ENCODE measurements at places on chromosomes 11 and 22.

DNA sequence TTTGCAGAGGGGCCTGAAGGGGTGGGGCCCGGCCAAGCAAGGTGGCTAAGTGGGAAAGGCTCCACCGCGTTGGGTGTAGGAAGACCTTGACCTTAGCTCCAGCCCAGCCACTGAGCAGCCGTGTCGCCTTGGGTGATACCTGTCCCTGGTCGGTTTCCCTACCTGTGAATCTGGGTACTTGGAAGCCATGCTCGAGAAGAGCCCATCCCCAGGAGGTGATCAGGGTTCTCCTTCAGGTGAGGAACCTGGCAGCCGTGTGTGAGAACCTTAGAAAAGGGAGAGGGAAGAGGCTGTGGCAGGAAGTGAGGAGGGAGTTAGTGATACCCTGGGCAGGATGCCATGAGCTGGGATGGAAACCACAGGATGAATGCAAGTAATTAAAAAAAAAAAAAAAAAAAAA, 21.6 kb downstream of the PPARA start:
- peak; percentile 79 for DNase-seq

DNA sequence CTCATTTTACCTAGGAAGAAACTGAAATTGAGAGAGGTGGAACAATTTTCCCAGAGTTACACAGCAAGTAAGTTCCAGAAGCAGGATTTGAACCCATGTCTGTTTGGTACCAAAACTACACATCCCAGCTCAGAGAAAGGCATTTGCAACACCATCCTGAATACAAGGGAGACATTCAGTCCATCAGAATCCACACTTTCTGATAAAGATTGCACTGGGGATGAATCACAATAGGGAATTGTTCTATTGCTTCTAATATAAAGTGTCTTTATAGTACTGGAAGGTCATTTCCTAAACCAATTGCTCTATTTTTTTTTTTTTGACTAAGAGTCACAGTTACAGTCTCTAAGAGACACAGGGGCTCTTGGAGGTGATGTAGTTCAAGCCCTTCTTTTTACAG, 208.1 kb upstream of the CADM1 start:
- no peak for DNase-seq

GRCh38 chr22:49087198-49087597, 740.5 kb downstream of the BRD1 start:
- no peak for DNase-seq

DNA sequence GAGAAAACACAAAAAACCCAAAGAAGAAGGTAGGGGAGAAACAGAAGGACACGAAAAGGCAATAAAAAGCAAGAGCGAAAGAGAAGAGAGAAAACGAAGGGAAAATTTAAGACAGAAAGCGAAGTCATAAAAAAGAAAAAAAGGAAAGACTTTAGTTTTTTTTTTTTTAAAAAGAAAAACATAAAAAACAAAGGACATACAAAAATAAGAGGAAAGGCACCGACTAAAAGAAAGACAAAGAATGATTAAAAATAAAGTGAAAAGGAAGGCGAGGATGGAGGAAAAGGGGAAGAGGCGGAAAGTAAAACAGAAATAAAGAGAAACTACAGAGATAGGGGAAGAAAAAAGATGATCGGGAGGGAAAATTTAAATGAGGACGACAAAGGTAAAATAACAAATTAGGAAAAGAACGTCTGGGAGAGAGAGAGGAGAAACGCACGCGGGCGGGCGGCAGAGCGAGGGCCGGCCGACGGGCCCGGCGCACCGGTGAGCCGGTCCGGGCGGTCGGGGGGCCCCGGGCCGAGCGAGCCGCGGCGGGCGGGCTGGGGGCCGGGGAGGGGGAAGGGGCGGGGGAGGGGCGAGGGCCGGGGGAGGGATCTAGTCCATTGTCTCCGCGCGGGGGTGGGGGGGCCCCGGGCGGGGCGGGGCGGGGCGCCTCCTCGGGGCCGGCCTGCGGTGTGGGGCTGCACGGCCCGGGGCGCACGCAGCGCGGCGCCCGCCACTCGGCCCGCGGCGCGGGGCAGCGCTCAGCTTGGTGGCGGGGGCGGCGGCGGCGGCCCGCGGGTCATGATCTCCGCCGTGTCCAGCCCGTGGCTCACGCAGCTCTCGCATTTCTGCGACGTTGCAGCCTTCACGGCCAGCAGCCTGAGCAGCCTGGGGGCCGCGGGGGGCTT, at the start of gene TBX1:
TSS of gene TBX1 (plus strand) at position 721 of the 893 bp plus-strand sequence. CDS start at position 787, 66 bp downstream.
- DNase-seq, result no peak

DNA sequence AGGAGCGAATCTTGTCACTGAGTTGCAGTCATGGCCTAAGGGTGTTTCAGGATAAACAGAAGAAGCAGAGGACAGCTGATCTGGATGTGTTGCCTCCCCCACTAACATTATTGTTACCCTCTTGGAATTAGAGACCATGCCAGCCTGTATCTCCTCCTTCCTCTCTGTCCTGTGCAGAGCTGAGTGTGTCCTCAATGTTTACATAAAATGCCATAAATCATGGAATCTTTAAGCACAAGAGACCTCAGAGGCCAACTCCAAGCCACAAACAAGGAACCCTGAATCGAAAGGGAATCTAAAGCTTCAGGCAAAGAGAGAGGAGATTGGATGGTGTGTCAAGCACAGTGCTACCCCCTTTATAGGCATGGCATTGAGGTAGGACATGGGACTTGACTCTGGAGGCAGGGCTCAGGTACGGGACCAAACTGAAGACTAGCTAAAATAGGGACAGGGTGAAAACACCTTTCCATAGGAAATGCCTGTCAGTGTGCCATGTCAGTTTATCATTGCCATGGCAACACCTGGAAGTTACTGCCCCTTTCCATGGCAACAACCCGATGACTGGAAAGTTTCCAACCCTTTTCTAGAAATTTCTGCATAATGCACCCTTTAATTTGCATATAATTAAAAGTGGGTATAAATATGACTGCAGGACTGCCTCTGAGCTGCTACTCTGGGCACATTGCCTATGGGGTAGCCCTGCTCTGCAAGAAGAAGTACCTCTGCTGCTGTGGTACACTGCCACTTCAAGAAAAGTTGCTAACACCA, 489.7 kb downstream of the MIAT start:
- no peak for DNase-seq

- DNase-seq, result no peak
Measured at GRCh38 chr22:17761138-17761488, 13.2 kb downstream of the BID start.

- DNase-seq, result peak; percentile 31
Measured at GRCh38 chr11:77191823-77192495, 63.9 kb downstream of the MYO7A start.

DNA sequence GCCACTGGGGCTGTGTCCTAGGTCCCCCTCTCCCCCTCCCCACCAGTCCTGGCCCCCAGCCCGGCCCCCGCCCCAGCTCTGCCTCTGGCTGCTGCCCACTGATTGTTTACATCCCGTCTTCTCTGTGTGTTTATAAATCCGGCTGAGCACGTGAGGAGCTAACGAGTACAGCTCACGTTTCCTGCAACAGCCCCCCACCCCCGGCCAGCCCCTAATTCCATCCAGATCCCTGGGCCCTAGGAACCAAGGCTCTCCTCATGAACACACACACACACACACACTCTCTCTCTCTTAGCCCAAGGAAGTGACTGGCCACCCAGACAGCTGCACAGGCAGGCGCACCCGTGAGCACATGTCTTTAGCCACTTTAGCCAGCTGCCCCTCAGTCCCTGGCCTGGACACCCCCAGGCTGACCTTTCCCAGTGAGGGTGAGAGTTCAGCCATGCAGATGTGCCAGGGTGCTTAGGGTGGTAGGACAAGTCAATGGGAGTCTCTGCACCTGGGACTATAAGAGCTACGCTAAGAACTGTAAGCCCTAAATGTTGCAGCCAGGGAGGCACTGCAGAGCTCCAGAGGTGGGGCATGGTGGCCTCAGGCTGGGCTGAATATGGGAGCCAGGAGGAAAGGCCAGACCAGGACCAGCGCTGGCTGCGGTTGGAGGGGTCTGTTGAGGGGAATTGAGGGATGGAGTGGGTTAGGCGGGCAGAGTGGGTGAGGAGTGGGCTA, 2.9 kb downstream of the CLCF1 start:
- peak; percentile 59 for DNase-seq

GRCh38 chr11:61922539-61922938, 5.2 kb upstream of the RAB3IL1 start:
- peak; percentile 51 for DNase-seq

DNA sequence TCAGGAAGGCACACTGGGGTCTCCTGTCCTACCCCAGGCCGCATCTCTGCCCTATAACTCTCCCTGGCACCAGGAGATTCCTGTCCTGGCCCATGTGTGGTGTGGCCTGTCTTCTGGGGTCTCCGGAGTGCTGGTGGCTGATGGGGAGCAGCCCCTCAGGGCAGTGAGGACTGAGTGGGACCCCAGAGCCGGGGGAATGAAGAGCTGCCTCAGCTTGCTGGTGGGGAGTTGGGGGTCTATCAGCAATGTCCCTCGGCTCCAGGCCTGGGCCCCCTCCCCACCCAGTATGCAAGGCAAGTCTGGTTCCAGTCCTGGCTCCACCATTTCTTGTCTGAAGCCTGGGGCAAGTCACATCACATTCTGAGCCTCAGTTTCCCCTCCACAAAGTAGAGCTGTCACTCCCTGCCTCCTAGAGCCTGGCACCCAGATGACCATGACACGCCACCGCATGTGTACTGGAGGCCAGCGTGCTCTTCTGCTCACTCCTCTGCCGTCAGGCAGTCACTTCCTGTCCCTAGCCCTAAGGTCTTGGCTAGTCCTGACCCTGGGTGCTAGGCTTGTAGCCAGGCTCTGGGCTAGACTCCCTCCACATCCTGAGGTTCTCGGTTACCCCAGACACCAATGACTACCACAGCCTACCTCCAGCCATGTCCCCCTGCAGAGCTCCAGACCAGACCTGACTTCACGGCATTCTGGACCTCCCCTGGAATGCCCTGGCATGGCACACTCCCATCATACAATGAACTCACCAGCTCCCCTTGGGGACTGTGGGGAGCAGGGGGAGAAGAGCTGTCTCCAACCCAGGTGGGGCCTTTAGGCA, 12.8 kb downstream of the ARAP1 start:
- DNase-seq, result no peak
